CD14-positive monocyte (primary cell): ENCODE measurements at places on chromosomes 1 and 21.

DNA sequence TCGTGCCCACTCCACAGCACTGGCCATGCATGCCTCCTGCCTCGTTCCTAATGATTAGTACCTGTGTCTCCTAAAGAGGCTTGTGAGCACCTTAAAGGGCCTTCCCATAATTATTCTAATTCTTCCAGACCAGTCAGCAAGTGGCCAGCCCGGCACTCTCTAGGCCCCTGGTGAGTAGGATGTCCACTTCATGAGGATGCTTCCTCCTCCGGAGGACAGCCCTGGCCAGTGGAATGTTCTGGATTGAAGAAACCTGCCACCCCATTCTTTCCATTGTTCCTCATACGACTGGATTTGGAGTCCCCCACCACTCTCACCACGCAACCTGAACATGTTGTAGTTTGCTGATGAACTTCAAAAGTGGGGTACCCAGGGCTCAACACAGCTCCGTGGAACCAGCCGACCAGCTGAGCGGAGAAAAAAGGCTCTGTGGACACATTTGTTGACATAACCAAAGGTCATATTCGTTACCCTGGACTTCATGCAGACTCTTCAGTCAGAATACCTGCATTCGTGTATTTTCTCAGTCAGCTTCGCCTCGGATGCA is 46.7 kb upstream of the LBR start:
- no peak for DNase-seq

- DNase-seq = no peak
Observed at GRCh38 chr1:176800978-176801513, 338.1 kb downstream of the PAPPA2 start.

GRCh38 chr1:96992871-96993270 is 271.3 kb downstream of the PTBP2 start:
- no peak for DNase-seq

GRCh38 chr1:238962941-238963340 is 423.4 kb upstream of the CHRM3 start:
- no peak for DNase-seq

DNA sequence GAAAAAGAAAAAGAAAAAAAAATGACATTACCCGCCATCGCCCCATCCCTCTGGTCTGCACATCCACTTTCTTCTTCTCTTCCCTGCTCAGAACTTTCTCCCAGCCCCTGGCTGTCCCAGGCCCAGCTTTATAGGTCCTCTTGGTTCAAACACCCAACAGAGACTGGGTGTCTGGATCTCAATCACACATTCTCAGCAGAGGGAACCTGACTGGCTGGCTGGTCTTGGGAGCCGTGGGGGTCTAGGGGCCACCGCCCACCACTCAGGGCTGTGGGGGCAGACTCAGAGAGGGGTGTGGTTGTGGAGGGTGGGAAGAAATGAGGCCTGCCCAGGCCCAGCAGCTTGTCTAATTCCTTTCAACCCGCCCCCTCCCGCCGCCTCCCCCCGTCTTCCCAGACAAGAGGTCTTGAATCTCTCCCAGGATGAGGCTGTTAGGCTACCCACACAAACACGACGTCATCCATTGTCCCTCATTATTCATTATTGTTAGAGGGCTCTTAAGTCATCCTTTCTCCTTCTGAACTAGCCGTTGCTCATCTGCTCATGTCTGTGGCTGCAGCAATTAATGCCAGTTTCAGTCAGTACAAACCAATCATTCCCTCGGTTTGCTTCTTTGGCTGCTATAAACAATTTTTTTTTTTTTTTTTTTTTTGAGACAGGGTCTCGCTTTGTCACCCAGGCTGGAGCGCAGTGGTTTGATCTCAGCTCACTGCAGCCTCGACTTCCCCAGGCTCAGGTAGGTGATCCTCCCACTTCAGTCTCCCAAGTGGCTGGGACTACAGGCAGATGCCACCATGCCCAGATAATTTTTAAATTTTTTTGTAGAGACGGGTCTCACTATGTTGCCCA is 40.6 kb upstream of the CLIC4 start:
- no peak for DNase-seq

DNA sequence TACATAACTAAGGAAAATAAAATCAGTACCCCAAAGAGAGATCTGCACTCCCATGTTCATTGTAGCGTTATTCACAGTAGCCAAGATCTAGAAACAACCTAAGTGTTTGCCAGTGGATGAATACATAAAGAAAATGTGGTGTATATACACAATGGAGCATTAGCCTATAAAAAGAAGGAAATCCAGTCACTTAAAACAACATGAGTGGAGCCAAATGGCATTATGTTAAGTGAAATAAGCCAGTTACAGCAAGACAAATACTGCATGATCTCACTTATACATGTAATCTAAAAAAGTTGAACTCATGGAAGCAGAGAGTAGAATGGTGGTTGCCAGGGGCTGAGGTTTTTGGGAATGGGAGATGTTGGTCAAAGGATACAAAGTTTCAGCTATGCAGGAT is 508.3 kb upstream of the B3GALT2 start:
- no peak for DNase-seq

DNA sequence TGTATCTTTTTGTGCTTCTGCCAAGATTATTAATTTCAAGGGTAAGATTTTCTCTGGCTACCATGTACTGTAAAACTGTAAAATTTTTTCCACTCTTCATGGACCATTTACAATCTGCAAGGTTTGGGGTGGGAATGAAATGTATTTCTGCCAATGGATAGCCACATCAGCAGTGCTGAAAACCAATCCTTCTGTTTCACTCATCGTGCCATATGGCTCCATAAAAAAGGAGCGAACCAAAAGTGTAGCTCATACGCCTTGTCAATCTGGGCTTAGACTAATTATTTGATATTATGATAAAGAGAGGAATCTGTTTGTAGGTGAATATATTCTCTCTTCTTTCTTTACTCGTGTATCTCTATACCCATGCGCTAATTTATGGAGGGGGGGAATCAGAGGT is 3.0 kb upstream of the SLC44A5 start:
- DNase-seq = no peak

- no peak for DNase-seq
Observed at GRCh38 chr21:15062606-15062965, 2.2 kb downstream of the NRIP1 start.

- no peak for DNase-seq
Observed at GRCh38 chr1:235006816-235007215, 121.8 kb downstream of the TOMM20 start.

GRCh38 chr1:14466006-14466405 is 132.5 kb upstream of the KAZN start:
- no peak for DNase-seq

DNA sequence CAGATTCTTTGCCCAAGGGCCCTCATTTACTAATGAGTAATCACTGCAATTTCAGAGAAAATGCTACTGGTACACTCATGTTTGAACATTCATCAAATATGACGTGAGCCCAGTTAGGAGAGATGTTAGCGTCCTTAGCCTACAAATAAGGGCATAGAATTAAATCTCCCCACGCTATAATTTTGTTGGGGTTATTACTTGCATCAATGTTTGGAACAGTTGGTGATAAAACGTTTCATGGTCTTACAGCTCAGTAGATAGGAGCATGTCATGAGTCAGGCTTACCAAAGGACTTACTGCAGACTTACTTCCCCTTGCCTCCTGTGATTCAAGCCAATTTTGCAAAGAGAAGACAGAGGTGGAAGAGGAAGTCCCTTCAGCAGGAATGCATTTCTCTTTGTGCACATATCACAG is 304.0 kb downstream of the KIF26B start:
- peak; percentile 88 for DNase-seq

- no peak for DNase-seq
Observed at GRCh38 chr1:32309960-32310359, 18.1 kb downstream of the HDAC1 start.

DNA sequence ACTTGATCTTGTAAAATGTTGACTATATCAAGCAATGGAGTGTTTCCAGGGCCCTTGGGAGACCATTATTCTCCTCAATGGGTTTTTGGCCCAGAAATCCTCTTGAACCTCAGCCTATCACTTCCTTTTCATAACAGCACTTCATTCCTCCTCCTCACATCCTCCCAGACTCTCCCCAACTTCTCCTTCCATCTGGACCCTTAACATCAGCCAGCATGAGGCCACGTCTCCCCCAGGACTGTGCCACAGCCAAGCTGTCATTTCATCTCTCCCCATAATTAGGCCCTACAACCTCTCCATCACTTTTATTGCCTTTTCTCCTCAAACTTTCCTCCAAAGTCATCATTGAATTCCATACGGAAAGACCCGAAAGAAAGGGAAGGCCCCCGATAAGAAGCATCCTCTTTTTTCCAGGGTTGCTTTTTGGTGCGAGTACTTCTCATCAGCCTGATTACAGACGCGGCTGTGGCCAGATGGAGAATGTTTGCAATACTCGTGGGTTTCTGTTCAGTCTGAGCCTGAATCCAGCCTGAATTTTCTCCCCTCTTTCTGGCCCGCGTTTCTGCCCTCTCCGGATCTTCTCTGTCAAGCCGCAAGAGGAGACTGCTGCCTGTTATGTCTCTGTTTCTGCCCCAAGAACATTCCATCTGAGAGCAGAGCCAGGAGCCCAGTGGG is 52.7 kb upstream of the SLC25A33 start:
- no peak for DNase-seq

- DNase-seq = no peak
Observed at GRCh38 chr1:84163123-84163931, 19.3 kb downstream of the PRKACB start.

DNA sequence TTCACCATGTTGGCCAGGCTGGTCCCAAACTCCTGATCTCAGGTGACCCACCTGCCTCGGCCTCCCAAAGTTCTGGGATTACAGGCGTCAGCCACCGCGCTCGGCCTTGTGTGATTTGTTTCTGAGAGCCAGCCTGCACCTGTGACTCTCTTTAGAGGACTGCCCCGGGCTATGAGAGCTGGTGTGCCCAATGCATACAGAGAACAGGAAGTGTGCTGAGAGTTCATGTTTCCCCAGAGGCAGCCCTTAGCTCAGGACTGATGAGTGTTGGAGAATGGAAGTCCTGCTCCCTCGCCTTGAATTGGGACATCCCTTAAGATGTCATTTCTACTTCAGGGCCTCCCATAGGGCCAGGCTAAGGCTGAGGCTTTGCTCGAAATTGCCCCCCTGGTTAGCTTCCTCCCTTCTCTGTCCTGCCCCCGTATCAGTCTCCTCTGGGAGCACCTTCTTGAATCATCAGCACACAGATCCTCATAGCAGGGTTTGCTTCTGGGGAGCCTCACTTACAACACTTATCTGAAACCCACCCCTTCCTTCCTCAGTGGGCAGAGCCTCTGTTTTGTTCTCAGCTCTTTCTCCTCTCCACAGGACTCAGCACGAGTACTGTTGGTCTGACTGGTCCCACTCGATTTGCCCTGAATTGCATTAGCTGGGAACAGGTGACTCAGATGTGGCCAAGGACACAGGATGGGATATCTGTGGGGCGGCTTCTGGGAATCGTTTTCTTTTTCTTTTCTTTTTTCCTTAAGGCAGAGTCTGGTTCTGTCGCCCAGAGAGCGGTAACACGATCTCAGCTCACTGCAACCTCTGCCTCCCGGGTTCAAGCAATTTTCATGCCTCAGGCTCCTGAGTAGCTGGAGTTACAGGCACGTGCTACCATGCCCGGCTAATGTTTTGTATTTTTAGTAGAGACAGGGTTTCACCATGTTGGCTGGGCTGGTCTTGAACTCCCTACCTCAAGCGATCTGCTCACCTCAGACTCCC is 80.1 kb downstream of the UBIAD1 start:
- no peak for DNase-seq

- no peak for DNase-seq
Observed at GRCh38 chr1:202034683-202035462, 24.5 kb downstream of the ELF3 start.

- no peak for DNase-seq
Observed at GRCh38 chr1:162724583-162725120, 65.8 kb upstream of the HSD17B7 start.

GRCh38 chr1:36411674-36412648 is 14.3 kb upstream of the LSM10 start:
- no peak for DNase-seq

DNA sequence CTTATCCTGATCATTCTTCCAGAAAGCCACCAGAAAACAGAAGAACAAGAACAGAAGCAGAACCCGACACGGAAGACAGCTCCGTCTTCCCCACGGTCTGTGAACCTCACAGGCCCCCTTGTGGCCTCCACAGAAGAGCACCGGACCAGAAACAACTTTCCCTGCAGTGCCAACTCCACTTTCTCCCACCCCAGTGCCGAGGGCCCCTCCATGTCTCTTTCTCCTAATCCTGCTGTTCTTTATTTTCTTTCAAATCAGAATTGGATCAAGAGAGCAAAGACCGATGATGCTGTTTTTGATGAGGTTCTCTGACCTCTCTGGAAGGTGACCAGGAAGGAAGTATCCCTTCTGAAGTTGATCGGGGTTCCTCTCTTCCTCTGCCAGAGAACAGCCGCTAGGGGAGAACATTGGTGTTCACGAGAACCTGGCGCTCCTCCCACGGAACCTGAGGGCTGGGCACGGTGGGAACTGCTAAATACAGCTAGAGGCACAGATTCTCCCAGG is 58.9 kb upstream of the CTTNBP2NL start:
- DNase-seq = no peak
